Endothelial cell of umbilical vein (primary cell): ENCODE measurements at places on chromosomes 3 and 15.

DNA sequence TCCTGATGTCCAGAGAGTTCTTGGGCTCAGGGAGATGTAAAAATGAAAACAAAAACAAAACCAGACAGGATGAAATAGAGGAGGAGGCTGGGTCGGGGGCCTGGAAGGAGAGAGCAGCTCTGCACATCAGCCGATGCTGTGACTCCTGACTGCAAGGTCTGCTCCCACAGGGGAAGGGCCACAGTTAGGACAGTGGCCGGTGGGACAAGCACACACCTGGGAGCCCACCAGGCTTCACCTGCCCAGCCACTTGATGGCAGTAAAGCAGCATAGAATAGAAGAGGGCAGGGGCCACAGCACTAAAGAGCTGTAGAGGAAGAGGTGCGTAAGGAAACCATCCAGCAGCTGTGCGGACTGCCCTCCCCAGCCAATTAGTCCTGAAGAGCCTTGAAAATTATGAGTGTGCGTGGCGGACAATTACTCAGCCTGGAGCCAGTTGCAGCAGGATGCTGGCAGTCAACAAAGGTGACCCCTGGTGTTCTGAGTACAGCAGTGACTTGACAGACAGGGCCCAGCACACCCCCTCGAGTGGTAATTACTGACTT, 29.8 kb downstream of the ALS2CL start:
- no peaks in the 10 kb centered on the region for H3K4me1 ChIP-seq
- H3K36me3 ChIP-seq, result no peaks in the 10 kb centered on the region
- H3K27ac ChIP-seq, result no peak overlapping the region
- H3K27me3 ChIP-seq, result no peaks in the 10 kb centered on the region
- H3K4me3 ChIP-seq, result no peak overlapping the region

DNA sequence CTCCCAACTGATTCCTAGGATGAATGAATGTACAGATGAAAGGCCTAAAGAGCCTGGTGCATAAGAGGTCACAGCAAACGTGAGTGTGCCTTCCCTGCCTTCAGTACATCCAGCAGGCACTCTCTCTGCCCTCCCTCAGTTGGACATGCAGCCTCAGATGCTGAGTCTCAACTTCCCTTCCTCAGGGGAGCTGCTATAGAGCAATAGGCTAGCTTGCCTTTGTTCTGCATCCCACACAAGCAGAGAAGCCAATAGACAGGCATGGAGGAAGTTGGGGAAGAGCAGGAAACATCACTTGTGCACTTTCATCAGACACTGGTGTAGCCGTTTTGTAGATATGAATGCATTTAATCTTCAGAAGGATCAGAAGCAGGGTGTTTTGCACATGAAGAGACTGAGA, 147.5 kb upstream of the THBS1 start:
- no peaks in the 10 kb centered on the region for H3K36me3 ChIP-seq
- no peak overlapping the region for H3K27ac ChIP-seq
- H3K4me3 ChIP-seq, result no peak overlapping the region
- DNase-seq, result no peak

DNA sequence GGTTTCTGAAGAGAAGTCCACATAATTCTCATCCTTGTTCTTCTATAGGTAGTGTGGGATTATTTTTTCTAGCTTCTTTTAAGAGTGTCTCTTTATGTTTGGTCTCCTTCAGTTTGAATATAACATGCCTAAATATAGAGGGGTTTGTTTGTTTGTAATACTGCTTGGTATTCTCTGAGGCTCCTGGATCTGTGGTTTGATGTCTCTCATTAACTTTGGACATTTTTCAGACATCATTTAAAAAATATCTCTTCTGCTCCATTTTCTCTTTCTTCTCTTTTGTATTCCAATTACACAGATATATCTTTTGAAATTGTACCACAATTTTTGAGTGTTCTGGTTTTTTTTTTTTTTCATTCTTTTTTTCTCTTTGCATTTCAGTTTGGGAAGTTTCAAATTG, 113.1 kb downstream of the ARNT2 start:
- no peak for DNase-seq
- H3K4me1 ChIP-seq, result no peaks in the 10 kb centered on the region
- H3K27me3 ChIP-seq, result no peaks in the 10 kb centered on the region
- H3K27ac ChIP-seq, result no peak overlapping the region
- H3K36me3 ChIP-seq, result no peaks in the 10 kb centered on the region

DNA sequence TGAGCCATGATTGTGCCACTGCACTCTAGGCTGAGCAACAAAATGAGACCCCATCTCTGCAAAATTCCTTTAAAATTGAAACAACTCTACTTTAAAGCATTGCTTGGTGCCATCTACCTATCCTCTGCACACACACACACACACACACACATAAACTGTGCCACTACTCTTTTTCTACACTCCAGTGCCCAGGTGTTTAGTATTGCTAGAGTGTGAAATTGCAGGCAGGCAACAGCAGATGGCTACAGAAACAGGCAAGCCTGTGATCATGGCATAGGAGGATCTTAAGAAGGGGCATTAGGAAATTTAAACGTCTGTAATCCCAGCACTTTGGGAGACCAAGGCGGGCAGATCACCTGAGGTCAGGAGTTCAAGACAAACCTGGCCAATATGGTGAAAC, 39.0 kb downstream of the SIDT1 start:
- H3K36me3 ChIP-seq, result no peaks in the 10 kb centered on the region
- H3K27ac ChIP-seq, result no peak overlapping the region
- no peak for DNase-seq

DNA sequence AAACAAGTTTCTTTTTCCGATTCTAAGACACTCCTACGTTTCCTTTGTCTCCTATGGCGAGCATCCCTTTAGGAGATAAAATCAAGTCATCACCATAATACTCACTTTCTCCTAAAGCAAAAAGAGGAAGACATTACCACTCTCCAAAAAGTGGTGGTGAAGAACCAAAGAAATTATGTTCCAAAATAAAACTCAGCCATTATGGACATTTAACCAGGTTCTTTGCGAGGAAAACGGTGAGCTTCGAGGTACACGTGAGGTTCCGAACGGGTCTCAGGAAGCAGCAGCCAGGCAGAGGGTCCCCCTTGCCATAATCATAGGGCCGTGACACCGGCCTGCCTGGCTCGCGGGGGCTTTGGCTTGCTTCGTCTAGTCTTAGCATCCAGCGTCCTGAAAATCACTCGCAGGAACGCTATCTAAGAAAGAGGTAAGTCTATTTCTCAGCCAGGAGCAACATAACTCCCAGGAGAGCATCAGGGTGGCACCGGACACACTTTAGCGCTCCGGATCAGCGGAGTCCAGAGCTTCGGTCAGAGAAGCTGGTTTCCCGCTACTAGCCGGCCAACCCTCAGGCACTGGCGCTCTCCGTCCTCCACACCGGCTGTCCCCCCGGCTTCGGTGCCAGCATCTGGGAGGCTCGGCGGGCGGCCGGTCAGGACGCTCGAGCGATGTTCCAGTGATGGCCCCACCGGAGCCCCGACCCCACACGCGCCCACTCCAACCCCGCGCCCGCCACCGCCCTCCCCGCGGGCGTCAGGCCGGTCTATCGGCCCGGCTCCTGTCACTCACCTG, 581 bp downstream of the IP6K1 start:
- no peaks in the 10 kb centered on the region for H3K27me3 ChIP-seq
- H3K36me3 ChIP-seq, result peaks cover under 1% of the 10 kb centered on the region
- DNase-seq, result peak; percentile 62
- H3K27ac ChIP-seq, result peak overlapping the region; percentile 37
- peaks cover 11% of the 10 kb centered on the region for H3K4me1 ChIP-seq
- peak overlapping the region; percentile 80 for H3K4me3 ChIP-seq

DNA sequence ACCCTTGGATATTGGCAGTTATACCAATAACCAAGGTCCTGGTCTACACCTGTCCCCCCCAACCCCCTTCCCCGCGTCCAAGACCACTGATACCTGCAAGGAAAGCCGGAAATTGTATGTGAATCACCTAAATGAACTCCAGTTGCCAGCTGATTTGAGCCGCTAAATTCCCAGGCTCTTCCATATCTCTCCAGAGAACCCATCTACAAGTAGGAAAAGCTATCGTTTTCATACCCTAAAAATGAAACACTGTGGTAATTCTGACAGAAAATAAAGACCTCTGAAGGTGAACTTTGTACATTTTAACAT, 114.2 kb upstream of the ICE2 start:
- no peaks in the 10 kb centered on the region for H3K27me3 ChIP-seq
- no peak for DNase-seq
- peaks cover 14% of the 10 kb centered on the region for H3K4me1 ChIP-seq
- H3K4me3 ChIP-seq, result no peak overlapping the region
- H3K36me3 ChIP-seq, result no peaks in the 10 kb centered on the region
- H3K27ac ChIP-seq, result no peak overlapping the region

GRCh38 chr15:89129123-89129815, 41.0 kb downstream of the ABHD2 start:
- no peaks in the 10 kb centered on the region for H3K27me3 ChIP-seq
- H3K4me1 ChIP-seq, result peaks cover 41% of the 10 kb centered on the region
- no peaks in the 10 kb centered on the region for H3K36me3 ChIP-seq
- peak overlapping the region; percentile 52 for H3K27ac ChIP-seq
- H3K4me3 ChIP-seq, result no peak overlapping the region

DNA sequence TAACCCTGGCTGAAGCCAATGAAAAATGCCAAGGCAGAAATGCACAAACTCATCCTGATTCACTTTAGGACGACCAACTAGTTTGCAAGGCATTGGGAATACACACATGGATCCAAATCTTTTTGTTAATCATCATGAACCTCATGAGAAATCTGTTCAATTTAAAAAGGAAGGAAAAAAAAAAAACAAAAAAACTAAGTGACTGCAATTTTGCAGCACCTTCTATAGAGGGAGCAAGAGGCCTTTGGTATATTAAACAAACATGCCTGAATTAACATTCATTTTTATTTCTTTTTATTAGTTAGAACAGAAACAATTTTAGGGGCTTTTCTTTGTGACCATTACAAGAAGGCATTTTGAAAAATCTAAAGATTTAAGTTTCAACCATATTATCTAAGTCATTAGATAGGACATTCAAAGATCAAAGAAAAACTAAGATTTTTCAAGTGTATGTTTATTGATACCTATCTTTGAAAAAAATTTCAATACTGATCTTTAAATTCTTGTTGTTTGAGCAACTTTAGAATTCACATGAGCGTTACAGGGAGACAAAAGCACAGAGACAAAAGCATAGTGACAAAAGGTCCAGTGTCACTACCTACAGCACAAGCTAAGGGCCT, 182.4 kb downstream of the CBLB start:
- H3K36me3 ChIP-seq, result peaks cover 2% of the 10 kb centered on the region
- DNase-seq, result peak; percentile 24
- no peaks in the 10 kb centered on the region for H3K27me3 ChIP-seq
